Urinary bladder (tissue), 4 donors: ENCODE measurements at places on chromosomes 7 and 10. TPM values are rescaled to one million over a fixed set of nuclear protein-coding genes. Genes with fewer than 3 reads are reported as not detected.

DNA sequence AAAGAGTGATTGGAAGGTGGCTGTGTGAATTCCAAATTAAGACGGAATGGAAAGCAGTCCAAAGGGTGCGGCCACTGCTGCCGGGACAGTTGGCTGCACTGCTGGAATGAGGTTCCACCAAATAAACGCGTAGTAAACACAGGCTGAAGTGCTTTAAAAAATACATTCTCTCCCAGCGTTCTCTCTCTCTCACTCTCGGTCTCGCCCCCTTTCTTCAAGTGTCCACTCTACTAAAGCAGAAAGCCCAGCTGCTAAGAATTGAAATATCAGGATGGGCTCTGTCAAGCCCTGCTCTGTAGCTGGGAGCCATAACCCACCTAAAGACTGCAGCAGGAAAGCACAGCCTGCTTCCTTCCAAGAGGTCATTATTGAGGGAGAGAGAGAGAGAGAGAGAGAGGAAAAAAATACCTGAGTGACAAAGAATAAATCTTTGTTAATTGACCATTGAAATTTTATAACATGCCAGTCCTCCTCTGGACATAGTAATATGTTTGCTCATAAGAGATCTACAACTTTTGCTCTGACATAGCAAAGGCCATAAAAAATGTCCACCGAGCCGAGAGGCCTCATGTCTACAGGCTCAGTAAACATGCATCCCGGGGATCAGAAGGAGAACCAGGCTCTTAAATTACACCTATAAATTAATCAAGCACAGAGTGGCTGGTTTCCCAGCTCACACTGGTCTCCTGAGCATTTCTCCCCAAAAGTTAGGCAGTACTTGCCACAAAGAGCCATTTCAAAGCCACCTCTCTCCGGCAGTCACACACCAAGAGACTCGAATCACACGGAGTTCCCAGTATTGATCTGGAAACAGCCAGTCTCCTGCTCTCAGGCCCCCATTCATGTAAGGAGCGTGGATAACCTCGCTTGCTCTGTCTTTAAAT, 72.8 kb downstream of the FGFR2 start:
- DNase-seq: no peak

DNA sequence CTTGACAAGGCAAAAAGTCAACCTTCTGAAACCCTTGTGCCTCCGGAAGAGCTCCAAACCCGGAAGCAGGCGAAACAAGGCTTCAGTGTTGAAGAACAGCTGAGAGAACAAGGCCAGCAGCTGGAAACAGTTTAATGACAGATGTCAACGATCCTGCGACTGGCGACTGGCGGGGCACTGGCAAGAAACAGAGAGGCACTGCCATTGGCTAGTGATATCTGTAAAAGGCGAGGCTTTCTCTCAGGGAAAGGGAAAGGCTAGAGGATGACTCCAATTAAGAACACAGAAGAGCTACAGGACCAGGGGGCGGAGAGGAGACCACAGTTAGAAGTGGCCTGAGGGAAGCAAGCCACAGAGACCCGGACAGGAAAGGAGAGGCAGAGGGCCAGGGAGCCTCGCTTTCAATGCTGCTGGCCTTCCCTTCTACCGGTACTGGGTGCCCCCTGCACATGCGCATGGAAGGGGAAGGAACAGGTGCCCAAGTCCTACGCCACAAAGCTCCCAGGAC, 19.4 kb downstream of the ITGB1 start:
- no peak for DNase-seq

GRCh38 chr10:49645871-49646870, 32.3 kb downstream of the CHAT start:
- DNase-seq: no peak

DNA sequence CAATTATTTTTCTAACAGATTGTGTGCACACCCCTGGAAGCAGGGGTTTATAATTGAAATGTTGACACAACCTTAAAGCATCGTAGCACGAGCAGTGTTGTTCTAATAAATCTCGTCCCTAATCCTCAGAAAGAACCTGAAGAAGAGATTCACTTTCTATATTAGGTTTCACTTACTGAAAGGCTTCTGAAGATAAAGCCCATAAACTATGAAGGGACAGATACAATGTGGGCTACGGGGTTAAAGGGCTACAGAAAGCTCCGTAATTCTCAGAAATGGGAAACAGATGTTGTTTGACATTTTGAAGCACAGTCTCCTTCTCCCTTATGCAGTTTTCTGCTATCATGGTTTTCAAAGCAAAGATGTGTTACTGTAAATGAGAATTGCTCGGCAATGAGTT, 479.6 kb downstream of the GATA3 start:
- peak; percentile 20 for DNase-seq

- no peak for DNase-seq
Observed at GRCh38 chr10:110739811-110740271, 95.7 kb downstream of the RBM20 start.

GRCh38 chr10:71314028-71314693, 4.9 kb upstream of the SLC29A3 start:
- no peak for DNase-seq

- peak; percentile 65 for DNase-seq
Observed at GRCh38 chr7:122886357-122887081, at the start of gene CADPS2. CADPS2 (minus strand) TSS chr7:122886460; CDS start chr7:122886337, 123 bp downstream.

Gene CALCR
- polyA plus RNA-seq: not detected

Gene UMAD1
- 15.8 TPM for polyA plus RNA-seq

Gene PHYHIPL
- 0.54 TPM for polyA plus RNA-seq

Gene CALN1
- 0.13 TPM for polyA plus RNA-seq

Gene C10orf95
- 0.11 TPM for polyA plus RNA-seq
